ENCODE measurements at places on chromosomes 13 and 19.

DNA sequence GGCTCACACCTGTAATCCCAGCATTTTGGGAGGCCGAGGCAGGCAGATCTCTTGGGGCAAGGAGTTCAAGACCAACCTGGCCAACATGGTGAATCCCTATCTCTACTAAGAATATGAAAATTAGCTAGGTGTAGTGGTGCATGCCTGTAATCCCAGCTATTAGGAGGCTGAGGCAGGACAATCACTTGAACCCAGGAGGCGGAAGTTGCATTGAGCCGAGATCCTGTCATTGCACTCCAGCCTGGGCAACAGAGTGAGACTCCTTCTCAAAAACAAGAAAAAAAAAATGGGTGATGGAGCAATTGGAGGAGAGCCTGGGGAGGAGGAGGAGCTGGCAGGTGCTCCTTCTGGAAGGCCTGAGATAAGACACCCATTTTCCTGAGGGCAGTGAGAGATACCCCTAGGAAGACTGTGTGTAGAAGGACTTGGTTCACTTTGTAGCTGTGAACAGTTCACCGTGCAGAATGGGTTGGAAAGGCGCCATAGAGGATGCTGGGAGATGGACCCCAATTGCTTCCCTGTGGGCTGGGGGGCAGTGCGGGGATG is 8.7 kb upstream of the CARM1 start:
- no peak for DNase-seq

- peak; percentile 59 for DNase-seq
These were observed 55.7 kb downstream of the FAM216B start for GRCh38 chr13:42836930-42837690.

DNA sequence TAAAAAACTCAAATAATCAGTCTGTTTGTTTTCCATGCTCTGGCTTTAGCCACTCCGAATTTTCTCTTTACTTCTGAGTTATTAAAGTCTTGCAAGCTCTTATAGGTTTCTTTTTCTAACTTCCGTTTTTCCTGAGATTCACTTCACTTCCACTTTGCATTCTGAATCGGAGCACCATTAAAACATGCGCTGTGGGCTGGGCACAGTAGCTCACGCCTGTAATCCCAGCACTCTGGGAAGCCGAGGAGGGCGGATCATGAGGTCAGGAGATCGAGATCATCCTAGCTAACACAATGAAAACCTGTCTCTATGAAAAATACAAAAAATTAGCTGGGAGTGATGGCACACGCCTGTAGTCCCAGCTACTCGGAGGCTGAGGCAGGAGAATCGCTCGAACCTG is 357.9 kb downstream of the SLITRK6 start:
- DNase-seq, result no peak

GRCh38 chr19:2603334-2603733 is 99.2 kb downstream of the GNG7 start:
- DNase-seq, result no peak

- DNase-seq, result no peak
These were observed 505 bp downstream of the PAF1 start for GRCh38 chr19:39390451-39390750.

DNA sequence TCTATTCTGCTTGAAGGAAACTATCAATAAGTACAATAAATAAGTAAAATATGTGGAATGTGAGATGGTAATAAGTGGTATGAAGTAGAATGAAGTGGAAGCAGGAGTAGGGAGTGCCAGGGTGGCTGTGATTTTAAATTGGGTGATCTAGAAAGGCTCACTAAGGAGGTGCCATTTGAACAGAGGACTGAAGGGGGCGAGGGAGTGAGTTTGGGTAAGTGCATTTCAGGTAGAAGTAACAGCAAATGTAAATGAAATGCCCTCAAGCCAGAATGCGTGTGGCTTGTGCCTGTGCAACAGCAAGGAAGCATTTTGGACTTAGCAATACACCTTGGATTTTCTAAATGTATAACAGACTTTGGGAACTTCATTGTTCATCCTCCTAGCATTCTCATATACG is 77.1 kb downstream of the CCNA1 start:
- DNase-seq, result no peak

DNA sequence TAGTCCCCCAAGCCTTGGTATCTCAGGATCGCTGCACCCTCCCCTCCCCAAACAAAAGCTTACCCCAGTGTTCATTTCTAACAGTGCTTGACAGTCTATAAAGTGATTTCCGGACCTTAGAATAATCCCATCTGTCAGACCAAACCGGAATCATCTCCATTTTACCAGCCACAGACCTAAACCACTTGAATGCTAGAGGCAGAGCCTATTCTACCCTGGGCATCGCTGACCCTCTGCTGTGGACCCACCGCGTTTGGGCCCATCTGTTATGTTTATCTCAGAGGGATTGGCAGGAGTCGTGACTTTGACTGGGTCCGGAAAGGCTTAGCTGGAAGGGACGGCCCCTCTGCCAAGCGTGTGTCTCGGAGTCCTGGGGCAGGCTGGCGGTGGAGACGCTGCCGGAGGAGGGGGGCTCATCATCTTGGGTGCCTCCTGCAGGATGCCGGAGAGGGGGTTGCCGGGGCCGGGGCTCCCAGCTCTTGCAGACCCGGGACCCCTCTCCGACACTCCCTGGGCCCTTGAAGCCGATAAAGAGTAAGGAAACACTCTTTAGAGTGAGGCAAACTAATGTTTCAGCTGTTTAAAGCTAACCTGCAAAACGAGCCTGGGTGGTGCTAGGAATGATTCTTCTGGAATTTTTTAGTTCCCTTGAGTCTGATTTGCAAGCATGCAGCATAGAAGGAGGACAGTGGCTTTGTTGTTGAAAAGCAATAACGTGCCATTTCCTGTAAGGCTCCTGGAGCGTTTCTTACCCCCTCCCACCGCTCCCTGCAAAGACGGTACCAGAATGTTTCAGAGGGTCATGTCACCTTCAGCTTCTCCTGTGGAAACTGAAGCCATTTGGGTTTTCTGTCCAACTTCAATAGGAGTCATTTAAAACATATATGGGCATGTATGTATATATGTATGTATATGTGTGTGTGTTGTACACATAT is 1.3 kb downstream of the SLC25A42 start:
- no peak for DNase-seq
